ENCODE measurements at places on chromosomes 2 and 18.

DNA sequence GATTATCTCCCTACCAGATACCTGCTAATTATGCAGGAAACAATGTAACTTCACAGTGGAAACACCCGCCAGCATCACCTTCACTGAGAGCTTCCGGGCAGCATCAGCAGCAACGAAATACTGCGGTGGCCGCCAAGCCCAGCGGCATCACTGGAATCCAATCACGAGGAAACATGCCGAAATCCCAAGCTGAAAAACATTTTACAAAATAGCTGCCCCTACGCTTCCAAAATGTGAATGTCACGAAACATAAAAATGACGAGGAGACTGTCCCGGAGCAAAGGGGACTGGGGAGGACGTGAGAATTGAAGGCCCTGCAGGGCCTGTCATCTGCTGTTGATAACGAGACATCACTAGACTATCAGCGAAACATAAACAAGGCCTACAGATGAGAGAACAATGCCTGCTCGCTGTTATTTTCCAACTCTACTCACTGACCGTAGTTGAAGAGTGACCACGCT lies 82.6 kb downstream of the HDAC4 start:
- DNase-seq: no peak

- DNase-seq: no peak
Measured at GRCh38 chr2:38945911-38946310, 56.2 kb downstream of the ARHGEF33 start.

GRCh38 chr2:47015206-47015605 lies 99.6 kb upstream of the MCFD2 start:
- no peak for DNase-seq

- DNase-seq: no peak
Measured at GRCh38 chr2:71486881-71487640, 33.7 kb downstream of the DYSF start.

DNA sequence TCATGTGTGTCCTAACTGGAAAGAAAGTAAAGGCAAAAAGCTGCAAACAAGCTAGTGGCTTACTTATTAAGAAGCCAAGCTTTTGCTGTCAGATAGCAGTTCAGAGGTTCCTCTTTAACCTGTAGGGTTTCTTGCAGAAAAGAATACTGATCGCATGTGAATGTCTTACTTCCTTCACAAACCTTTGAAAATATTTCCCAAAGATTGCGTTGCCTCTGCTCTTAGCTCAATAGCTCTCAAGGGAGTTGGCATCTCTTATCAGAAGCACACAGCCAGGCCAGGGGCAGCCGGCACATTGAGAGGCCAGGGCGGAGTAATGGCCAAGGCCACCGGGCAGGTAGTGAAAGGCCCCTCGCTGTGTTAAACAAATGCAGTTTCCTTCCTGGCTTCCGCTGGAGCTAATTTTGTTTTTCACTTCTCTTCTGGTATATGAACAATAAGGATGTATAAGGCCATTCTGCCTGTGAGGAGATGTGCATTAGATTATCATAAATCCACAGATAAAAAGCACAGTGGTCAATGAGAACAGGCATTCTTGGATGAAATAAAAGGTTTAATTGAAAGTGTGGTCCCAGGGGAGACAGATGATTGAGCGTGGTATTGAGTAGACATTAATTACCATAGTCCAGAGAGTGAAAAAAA lies 542.4 kb upstream of the NRP2 start:
- DNase-seq: peak; percentile 69

GRCh38 chr2:237177052-237177451 lies 91.4 kb downstream of the COPS8 start:
- no peak for DNase-seq

- no peak for DNase-seq
Measured at GRCh38 chr2:7131261-7131660, 214.0 kb downstream of the RNF144A start.

GRCh38 chr2:192634557-192634956 lies 439.8 kb upstream of the TMEFF2 start:
- DNase-seq: no peak

- DNase-seq: no peak
Measured at GRCh38 chr2:110713513-110714362, 18.6 kb upstream of the ACOXL start.

- DNase-seq: peak; percentile 62
Measured at GRCh38 chr2:47072728-47073191, 82.3 kb downstream of the STPG4 start.

GRCh38 chr2:62284980-62285379 lies 89.1 kb downstream of the B3GNT2 start:
- DNase-seq: no peak

DNA sequence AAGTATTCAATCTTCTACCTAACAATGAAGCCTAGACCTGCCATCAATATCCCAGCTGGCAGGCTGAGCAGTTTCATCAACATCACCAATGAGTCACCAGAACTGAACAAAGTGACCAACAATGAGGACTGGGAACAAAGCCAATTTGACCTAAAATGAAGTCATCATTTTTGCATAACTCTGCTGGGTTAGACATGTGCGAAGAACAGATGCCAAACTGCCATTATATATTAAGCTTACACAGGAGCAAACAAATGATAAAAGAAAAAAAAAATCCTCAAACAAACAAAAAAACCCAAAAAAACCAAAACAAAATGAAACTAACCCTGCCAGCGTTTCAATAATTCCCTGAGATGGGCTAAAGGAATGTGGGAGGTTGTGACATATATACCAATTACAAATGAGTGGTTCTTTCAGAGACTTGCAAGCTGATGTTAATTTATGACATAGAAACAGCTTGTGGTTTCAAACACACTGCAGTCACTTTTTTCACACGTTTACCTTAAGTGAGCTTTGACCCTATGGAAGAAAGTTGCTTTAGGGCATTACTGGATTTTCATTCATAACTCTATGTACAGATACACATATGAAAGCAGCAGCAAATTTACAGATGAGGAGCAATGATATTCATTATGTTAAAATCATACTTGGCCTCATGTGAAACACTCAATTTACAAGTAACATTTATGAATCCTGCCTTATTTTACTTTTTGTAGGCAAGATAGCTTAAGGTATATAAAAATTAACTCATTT lies 56.9 kb upstream of the CCDC141 start:
- peak; percentile 57 for DNase-seq

DNA sequence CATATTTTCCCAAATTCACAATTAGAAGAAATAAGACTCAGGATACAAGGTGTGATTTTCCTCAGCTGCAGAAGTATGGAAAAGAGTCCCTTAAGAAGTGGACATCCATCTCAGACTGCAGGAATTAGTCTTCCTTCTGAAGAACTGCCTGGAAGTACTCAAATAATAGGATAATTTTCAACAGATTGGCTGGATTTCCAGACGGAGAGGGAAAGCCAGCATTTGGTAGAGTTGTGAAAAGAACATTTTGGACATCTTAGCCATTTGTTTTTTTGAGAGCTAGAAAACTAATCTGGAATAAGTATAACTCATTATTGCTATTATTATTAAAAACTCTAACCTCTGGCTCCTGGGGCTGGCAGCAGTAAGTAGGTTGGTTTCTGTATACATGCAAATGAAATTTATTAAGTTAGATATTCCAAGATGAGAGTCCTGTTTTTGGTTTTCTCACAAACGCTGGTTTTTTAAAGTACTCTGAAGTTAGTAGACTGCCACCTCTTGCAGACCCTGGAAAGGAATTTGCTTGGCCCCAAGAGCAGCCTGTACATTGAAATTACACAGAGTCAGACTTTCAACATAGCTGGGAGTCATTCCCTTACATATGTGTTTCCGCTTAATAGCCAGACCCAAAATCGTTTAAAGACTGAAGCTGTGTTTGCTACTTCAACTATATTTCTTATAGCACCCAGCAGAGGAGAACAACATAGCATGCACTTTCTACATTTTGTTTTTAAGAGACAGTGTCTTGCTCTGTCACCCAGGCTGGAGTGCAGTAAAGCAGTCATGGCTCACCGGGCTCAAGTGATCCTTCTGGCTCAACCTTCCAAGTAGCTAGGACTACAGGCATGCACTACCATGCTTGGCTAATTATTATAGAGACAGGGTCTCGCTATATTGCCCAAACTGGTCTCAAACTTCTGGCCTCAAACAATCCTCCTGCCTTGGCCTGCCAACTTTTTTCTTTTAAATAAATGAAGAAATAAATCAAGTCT lies 142.4 kb downstream of the THADA start:
- no peak for DNase-seq

- DNase-seq: no peak
Measured at GRCh38 chr18:62838475-62839098, 123.2 kb downstream of the PHLPP1 start.

DNA sequence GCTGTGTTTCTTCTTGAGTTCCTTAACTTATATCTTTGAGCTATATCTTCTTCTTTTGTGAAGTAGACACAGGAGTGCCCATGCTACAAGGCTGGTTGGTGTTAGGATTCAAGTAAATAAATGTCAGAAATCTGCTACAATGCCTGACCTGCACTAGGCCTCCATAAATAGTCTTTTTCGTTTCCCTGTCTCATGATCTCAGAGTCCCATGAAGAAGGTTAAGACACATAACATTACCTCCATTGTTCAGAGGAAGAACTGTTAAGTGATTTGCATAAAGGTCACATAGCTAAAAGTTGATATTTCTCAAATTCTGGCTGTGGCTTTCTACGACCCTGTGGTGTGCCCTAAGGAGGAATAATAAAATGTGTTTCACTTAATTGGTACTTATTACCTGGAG lies 228.4 kb downstream of the KCNS3 start:
- no peak for DNase-seq

Measured in adrenal gland (tissue), 19 donors.